Left ventricle myocardium superior (tissue), 1 donor: ENCODE measurements at places on chromosomes 1 and 21.
A peak's percentile ranks its signal among the peaks of the same experiment; 100 is the strongest.

DNA sequence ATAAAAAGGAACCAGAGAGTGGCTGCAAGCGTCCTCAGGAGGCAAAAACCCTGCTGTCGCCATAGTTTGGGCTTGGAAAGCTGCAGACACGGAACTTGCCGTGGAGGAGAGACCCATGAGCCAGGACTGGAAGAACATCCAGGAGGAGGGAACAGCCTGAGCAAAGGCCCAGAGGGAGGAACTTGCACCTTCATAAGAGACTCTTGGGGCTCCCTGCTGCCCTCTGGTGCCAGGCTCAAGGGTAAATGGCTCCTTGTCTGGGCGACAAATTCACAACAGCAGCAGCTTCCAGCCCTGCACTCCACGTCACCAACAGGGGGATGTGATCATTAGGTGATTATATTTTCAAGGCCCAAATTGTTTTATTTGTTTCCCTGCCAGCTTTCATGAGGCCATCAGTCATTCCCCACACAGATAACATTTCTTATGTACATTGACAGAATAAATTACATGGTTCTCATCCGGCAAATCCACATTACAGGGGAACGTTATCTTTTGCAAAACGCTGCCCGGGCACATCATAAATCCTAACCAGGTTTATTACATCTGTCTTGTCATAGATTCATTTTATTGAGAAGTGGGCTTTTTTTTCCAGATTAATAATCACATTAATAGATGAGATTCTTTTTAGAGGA, 143.0 kb upstream of the GRIK3 start:
- DNase-seq = no peak

GRCh38 chr1:100597061-100597741, 59.3 kb downstream of the GPR88 start:
- no peak for DNase-seq

DNA sequence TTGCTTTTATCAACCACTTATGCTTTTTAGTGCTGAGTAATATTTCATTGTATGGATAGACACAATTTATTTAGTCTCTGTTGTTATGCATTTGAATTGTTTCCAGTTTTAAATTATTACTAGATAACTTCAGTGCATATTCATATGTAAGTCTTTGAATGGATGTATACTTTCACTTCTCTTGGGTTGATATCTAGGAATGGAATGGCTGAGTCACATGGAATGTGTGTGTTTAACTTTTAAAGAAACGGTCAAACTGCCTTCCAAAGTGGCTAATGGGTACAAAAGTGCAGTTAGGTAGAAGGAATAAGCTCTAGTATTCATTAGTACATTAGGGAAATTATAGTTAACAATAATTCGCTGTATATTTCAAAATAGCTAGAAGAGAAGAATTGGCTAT, 82.4 kb downstream of the NPHS2 start:
- no peak for DNase-seq

GRCh38 chr1:38789498-38790169, 69.9 kb downstream of the RRAGC start:
- DNase-seq = no peak

DNA sequence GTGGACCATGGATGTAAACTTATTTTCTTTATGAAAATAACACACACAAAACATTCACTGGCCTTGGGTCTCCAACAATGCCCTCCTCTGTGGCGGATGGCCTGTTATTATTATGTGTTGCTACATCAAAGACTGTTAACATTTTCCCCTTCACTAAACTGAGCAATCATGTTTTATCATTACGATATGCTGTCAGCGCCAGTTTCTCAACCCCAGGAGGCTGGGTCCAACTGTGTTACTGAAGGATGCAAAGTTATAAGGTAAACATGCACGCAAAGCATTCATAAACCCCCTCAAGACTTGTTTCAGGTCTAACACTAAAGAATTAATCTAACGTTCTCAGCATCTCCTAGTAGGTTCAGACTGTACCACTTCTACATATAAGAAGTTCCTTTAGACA, 6.0 kb upstream of the DUSP10 start:
- no peak for DNase-seq

- no peak for DNase-seq
Measured at GRCh38 chr1:179144626-179145025, 62.8 kb downstream of the TOR3A start.

DNA sequence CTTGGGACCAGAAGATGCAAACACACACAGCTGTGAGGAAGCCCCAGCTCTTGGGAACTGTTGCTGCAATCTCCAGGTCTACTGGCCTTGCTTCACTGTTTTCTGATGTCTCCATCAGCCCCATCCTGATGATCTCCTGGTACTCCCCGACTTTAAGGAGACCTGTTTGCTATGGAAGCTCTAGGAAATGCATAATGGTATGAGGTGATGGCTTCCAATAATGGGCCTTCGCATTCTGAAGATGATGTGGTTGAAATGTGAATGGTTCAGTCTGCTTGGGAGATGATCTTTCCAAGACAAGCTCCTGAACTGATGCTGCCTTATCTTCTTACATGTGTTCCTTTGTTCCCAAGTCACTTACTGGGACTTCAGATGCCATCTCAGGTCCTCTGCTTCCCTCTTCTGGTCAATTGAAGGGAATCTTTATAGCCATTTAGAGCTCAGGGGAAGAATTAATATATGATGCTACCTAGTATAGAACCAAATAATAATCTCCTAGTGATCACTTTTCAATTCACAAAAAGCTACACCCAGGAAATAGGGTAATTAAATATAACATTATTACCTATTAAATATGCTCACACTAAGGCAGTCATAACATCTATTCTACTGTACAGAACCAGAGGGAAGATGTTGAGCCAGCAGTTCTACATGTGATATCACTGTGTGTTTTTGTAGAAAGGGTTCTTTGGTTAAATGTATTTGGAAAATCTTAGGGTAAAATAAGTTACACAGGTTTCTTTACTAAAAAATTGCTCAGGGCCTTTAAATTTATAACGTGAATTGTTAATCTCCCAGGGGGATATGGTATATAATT, 73.9 kb upstream of the VTCN1 start:
- no peak for DNase-seq

GRCh38 chr1:167833904-167834303, 80.0 kb downstream of the ADCY10 start:
- no peak for DNase-seq

GRCh38 chr1:247905910-247906503, 10.6 kb downstream of the OR2W3 start:
- DNase-seq = no peak

- DNase-seq = no peak
Measured at GRCh38 chr1:61397935-61398334, 315.6 kb downstream of the NFIA start.

DNA sequence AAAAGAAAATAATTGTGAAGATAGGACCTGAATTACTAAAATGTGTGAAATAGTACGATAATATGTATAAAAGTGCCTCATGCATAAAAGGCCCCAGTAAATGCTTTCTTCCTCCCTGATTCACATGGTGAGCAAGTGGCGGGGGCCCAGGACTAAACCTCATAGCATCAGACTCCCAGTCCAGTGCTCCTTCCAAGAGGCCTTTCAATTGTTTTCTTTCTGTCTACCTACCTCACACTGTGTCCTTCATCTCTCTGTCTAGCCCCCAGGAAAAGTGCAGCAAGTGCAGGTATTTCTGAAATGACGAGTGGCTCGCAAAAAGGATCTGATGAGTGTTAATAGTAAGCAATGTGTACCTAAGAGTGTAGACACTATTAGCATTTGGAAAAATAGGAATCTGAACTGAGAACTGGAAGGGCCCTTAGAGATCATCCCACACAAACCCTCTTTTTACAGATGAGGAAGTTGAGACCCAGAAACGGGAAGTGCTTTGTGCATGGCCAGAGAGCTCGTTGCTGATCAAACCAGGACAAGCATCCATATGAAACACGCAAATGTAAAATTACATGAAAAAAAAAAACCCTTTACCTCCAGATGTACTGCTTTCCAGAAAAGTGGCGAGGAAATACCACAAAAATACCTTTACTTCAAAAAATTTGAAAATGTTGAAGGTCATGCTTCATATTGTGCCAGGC, 118.2 kb upstream of the HOOK1 start:
- DNase-seq = no peak

DNA sequence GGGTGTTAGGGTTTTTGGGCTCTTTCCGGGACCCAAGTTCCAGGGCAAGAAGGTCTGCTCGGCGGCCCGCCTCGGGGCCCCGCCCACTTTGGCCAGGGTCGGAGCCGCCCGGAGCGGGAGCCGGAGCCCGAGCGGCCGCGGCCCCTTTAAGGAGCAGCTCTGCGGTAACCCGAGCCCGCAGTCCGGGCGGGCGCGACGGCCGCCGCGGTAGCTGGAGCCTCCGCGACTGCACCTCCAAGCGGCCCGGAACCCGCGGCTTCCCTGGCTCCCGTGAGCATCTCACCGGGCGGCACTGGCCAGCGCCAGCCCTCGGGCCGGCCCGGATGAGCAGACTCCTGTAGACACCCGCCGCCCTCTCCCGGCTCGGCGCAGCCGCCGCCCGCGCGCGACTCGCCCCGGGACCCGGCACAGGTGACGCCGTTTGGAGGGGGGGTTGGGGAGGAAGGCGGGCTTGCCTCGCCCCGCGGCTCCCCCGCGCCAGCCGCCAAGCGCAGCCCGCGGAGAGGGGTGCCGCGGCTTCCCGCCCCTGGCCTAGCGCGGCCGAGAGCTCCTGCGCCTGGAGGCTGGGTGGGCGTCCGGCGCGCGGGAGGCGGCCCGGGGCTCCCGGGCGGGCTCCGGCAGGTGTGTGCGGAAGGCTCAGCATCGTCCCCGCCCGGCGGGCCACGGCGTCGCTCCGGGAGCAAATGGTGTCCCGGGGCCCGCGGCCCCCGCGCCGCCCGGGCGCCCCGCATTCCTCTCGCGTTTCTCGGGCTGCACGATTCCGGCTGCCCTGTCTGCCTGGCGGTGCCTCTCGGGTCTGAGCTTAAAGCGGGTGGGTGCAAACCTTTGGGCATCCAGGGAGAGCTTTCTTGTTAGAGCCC, at the start of gene TLCD4:
TSS of gene TLCD4 (plus strand) at position 149 of the 860 bp plus-strand sequence. CDS start 26,547 bp downstream, outside the sequence.
- peak; percentile 87 for DNase-seq

- DNase-seq = peak; percentile 87
Measured at GRCh38 chr1:151130987-151131586, 15.3 kb downstream of the SEMA6C start.

DNA sequence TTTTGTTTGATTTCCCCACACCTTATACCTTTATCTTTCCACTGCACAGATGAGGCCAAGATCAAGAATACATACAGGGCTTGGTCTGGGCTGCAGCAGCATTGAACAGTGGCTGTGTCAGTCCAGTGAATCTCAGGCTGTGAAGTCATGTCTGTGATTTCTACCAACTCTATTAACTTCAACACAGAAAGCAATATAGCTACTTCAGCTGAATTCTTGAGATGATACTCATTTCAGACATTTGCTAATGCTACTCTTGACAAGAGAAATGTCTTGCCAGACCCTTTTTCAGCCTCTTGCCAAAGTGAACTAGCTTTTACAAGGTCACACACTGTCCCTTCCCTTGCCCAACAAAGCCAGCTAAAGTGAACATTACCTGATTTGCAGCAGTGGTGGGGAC, 25.1 kb upstream of the HSD3B1 start:
- no peak for DNase-seq

- DNase-seq = no peak
Measured at GRCh38 chr1:212067787-212068186, 32.2 kb downstream of the DTL start.

DNA sequence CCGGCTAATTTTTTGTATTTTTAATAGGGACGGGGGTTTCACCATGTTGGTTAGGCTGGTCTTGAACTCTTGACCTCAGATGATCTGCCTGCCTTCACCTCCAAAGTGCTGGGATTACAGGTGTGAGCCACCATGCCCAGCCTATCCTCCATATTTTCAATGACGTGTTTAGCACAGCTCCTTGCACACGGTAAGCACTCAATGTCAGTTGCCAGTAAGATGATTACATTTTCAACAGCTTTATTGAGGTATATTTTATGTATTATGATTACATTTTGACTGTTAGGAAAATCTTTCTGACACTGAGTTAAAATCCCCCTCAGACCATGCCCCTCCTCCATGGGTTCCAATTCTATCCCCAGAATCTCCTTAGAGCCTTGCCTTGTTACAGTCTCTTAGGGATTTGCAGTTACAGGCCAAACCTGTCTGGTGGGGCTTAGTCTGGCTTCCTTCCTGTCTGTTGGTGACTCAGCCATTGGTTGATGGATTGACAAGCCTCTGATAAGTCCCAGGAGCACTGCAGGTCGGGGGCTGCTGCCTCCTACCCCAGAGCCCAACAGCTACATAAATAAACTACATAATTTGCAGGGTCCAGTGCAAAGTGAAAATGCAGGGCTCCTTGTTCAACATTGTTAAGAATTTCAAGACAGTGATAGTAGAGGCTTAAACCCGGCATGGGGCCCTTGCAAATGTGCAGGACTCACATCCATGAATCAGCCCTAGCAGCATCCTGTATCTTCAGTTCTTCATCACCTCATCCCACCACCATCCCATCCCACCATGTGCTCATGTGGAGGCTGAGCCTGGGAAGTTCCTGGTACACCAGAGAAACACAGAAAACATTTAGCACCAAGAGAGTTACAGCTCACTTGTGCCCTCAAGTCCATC, 23.4 kb downstream of the COA7 start:
- no peak for DNase-seq

GRCh38 chr1:185409763-185410528, 92.9 kb upstream of the IVNS1ABP start:
- no peak for DNase-seq

GRCh38 chr1:161945306-161946060, 78.2 kb downstream of the OLFML2B start:
- DNase-seq = no peak

DNA sequence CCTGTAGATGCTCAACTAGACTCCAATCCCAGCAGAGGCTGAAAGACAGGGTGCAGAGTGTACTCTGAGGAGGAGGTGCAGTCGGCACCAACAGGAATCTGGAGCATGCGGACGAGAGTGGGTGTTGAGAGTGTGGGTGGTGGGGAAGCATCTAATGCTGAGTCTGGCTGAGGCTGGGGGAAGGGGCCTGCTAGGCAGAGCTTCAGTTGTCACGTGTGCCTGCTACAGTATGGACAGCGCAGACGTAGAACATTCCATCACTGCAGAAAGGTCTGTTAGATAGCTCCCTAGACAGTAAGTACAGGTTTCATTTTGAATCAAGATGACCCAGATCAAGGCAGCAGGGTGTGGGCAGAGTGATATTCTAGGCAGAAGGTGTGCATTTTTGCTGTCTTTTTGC, 23.1 kb downstream of the SNAP47 start:
- DNase-seq = no peak

DNA sequence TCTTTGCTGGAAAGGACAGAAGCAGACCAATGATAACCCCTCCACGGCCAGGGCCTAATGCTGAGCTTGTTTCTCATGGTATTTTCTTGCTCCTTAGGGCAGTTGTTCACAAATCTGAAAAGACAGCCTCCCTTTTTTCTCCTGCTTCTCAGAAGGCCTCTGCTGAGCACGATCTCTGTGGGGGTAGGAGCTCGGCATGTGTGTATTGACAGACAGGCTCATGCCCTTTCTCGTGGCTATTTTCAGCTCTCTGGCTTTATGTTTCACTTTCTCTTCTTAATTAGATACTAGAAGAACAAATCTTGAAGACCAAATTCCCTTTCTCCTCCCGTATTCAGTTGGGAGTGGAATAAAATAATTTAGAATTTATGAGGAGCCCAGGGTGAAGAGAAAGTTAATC, 768 bp upstream of the RIIAD1 start:
- DNase-seq = no peak

GRCh38 chr1:215079456-215079855, 3.1 kb upstream of the KCNK2 start:
- DNase-seq = no peak

- DNase-seq = no peak
Measured at GRCh38 chr1:94607398-94607797, 65.8 kb upstream of the F3 start.
